Thymus (tissue), 14 donors: ENCODE measurements at places on chromosomes 11 and 22. TPM values are rescaled to one million over a fixed set of nuclear protein-coding genes. Genes with fewer than 3 reads are reported as not detected.

- no peak for DNase-seq
Observed at GRCh38 chr11:11533057-11533456, 88.7 kb downstream of the GALNT18 start.

DNA sequence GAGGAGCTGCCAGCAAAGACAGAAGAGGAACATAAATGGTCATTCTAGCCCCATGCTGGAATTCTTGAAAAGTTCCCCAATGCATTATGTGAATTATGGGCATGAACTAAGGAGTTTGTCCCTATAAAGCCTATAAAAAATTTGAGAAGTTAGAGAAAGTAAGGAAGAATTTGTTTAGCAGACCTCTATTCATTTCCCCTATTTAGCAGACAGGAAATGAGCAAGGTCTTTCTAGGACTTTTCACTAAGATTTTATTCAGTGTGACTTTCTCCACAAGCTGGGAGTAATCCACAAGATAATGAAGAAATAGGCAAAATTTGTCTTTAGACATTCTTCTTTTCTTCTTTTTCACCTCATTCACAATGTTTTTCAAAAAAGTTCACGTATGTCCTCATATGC lies 20.0 kb downstream of the PRRG4 start:
- DNase-seq, result no peak

GRCh38 chr22:28279888-28280287 lies 360.8 kb upstream of the PITPNB start:
- no peak for DNase-seq

DNA sequence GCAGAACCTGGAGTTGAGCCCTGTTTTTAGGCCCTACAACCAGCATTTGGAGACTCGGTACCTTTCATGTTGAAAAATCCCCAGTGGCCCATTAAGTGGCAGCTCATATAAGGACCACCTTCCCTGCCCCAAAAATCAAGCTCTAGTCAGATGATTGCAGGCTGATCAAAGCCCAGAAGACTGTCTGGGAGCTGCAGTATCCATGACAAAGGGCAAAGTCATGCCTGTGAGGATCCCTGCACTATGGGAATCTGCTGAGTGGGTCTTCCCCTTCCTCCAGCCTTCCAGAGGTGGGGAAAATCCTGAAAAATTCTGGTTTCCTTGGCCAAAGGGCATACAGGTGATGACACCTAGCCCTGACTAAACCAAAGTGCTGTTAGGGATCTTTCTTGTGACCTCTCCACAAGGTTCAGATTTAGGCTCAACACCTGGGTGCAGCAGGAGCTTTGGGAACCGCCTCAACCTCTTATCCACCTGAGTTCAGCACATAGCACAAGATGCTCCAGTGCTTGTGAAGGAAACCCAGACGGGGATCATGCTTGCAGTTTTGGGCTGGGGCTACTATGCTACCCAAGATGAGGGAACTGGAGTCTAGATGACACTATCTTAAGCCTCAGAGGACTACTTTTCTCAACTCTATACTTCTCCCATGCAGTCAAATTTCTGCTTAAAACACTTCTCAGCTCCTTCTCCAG lies 1.2 kb upstream of the TRIM3 start:
- no peak for DNase-seq

DNA sequence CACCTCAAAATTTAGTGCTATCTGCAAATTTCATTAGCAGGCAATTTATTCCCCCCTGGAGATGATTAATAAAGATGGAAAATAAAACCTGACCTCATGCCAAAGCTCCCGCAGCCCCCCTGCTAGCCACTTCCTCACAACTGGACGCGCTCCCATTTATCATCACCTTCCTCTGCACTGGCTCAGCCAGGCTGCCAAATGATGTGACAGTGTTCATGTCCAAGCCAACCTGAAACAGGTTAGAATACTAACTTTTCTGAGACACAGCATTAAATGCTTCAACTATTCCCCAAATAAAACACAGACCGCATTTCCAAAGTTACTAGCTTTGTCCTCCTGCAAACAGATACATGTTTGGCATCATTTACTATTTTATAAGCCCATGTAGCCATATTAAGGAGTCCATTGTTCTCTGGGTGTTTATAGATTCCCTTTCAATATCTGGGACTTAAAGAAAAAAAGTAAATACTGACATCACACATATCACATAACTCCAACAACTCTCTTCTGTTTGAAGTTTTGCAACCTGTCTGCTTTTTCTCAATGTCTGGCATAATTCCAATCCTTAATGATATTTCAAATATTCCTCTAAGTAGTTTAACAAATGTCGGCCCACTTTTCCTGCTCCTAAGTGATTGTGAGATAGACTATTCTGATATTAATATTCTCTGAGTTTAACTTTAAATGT lies 829.7 kb upstream of the FAT3 start:
- no peak for DNase-seq

GRCh38 chr22:17980638-17981051 lies 43.7 kb downstream of the MICAL3 start:
- no peak for DNase-seq

Gene KRTAP5-9
- polyA plus RNA-seq, result 0.48 TPM

DNA sequence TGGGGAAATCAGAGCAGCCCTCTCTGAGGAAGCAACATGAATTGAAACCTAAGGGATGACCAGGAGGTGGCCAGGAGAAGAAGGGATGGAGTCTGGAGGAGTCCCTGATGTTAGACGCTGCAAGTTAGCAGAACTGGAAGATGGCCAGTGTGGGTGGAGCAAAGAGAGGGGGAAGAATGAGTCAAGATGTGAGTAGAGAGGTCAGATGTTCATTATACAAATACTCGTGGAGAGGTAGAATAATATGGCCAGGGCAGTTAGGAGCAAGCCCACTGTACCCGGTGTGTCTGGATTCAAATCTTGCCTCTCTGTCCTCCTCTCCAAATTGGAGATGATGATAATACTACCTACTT lies 242.0 kb downstream of the TENM4 start:
- DNase-seq, result no peak

- DNase-seq, result no peak
Observed at GRCh38 chr11:102626676-102627075, 1.5 kb upstream of the MMP20 start.

- DNase-seq, result no peak
Observed at GRCh38 chr11:27705873-27706820, 5.9 kb upstream of the BDNF start.

DNA sequence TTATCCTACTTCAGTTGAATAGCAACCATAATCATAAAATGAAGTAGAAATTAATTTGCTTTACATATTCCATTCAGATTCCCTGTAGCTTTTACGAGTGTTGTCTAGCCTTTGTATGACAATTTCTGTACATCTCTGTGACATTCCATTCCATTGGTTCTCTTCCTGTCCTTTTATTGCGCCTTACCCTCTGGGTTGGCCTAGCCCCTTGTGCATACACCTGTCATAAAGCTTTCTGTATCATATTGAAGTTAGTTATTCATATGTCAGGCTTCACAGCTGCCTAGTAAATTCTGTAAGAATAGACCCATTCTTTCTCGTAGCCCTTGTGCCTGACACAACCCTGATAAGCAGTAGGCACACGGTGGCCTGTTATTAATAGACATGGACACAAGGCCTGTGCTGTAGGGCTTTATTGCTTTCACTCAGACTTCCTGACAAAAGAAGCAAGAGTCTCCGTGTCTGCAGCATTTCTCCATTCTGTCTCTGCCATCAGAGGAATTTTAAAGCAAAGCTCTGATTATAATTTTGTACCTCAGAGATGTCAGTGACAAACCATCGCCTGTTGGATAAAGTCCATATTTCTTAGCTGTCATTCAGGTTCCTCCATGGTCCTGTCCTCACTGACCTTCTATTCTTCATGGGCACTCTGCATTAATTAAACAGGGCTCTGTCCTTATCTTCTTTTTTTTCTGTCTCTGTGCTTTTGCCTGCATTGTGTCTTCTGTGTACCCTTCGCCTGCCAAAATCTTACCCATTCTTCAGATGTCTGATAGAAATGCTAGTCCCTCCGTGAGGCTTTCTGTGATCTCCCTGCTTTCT lies 49.4 kb downstream of the BID start:
- DNase-seq, result no peak

- no peak for DNase-seq
Observed at GRCh38 chr22:29641700-29642330, 38.4 kb downstream of the NF2 start.

GRCh38 chr22:16789860-16790493 lies 35.2 kb downstream of the XKR3 start:
- DNase-seq, result no peak

DNA sequence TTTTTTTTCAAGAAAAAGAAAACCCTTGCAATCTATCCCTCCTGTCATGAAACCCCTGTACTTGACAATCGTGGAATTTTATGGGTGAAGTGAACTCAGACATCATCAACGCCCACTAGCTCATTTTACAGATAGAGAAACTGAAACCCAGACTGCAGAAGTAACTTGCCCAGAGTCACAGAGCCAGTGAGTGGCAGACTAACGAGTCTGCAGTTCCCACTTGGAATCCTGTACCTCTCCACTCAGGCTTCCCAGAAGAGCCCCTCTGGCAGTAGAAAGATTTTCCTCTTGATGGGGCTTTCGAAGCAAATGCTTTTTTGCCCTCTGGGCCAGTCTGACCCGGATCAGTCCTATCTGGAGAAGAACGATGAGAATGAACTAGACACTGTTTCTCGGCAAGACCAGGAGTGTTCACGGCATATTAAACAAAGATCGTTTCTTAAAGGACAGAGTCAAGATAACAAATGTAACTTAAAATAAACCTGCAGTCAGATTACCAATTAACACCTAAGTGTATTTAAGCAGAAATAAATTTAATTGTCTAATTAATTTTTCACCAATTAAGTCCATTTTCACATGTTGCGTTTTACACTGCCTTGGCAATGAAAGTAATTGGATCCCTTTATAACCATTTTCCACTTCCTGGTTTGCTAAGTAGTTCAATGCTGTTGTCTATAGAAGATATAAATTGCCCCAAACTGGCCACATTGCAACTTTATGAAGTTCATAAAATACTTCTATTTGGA lies 61.3 kb upstream of the CREB3L1 start:
- DNase-seq, result no peak

DNA sequence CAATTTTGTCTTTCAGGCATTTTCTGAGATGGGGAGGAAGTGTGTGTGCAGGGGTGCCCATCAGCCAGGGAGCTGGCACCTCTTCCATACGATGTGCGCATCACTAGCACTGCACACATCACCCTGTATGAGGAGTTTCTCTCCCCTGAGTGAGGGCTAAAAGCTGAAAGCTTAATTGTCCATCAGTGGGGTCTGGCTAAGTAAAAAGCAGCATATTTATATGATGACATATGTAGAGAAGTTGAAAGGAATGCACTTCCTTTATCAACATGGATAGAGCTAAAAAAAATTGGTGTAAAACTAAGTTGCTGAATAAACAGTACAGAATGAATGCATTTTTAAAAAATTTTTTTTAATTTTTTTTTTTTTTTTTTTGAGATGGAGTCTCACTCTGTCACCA lies 4.0 kb downstream of the VSTM5 start:
- DNase-seq, result no peak

Gene CD6
- polyA plus RNA-seq, result 74.1 TPM

- no peak for DNase-seq
Observed at GRCh38 chr11:116414357-116414880, 358.4 kb downstream of the BUD13 start.

DNA sequence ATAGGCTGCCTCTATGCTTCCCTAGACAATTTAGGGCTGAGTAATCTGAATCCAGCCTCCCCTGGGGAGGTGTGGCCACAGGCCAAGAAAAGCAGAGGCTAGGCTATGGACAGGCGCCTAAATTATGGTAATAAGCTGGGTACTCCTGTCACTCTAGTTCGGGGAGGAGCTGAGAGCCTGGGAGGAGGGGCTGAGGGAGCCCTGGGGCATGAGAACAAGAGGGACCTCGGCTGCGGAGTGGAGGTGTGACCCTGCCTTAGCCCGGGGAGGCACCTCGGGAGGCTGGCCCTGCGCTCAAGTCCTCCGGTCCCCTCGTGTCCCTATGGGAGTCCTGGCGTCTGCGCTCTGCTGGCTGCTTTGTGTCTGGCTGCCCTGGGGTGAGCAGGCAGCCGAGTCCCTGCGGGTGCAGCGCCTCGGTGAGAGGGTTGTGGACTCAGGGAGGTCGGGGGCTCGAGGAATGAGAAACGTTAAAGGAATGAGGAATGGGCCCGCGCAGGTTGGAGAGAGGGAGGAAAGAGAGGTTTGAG lies at the start of gene OTOG:
Gene OTOG (plus strand): TSS at position 209 of the 527 bp plus-strand sequence. CDS start 114 bp downstream, at position 323.
- DNase-seq, result no peak

- no peak for DNase-seq
Observed at GRCh38 chr22:38870791-38871359, 1.1 kb downstream of the CBX6 start.

- no peak for DNase-seq
Observed at GRCh38 chr11:100562128-100562527, 125.0 kb upstream of the ARHGAP42 start.

- DNase-seq, result no peak
Observed at GRCh38 chr11:93504110-93505095, 38.8 kb downstream of the SMCO4 start.
